ENCODE measurements at places on chromosomes 12 and 14. TPM values are rescaled to one million over a fixed set of nuclear protein-coding genes. Genes with fewer than 3 reads are reported as not detected.

DNA sequence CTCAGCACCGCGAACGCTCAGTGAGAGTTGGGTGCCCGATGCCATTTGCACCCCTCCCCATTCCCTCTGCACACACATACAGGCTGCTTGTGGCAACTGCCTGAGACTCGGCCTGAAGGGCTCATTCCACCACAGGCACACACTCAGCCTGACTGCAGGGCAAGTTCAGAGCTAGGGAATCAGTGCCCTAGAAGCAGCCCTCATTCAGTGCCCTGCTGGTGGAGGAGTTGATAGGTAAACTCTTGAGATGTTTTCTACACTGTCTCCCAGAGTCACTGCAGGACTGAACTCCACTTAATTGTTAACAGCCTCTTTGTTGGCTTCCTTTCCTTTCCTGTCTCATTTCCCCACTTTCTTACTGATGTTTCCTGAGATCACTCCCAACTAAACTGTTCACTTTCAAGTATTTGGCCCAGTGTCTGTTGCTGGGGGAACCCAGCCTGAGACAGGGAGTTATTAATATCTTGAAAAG lies 16.9 kb downstream of the PPP1R36 start:
- DNase-seq = no peak
- H3K27me3 ChIP-seq = no peaks in the 10 kb centered on the region
- H3K4me1 ChIP-seq = peaks cover 42% of the 10 kb centered on the region
- no peak overlapping the region for H3K27ac ChIP-seq

DNA sequence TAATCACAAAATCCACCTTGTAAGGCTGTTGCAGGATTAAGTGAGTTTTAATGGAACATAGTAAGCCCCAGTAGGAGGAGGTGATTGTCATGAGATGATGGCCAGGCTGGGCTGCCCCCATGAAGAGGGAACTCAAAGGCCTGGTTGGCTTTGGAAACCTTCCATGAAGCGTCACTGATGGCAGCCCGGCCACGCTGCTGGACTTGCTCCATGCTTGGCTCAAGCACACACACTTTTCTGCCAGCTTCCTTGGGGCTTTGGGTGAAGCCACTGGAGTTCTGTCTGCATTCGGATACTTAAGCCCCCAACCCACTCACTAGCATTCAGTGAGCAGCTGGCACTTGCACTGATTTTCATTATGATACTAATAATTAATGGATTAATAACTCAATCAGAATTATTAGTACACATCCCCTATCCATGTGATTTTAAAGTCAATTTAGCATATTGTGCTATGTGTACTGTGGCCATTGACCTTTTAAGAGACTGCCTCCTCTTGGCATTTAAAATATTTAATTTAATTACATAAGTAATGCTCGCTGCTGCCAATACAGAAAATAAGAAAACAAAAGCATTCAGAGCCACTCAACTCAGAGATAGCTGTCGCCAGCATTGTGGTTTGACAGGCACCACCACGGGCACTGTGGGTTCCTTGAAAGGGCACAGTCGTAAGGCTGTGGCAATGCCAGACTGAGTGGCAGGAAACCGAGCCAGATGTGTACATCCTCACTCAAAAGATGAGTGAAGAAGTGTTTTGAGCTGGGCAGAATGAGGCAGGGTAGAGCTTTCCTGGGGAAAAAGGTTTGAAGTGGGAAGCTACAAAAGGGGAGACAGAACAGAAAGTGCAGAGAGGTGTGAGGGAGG lies 15.9 kb downstream of the KRT85 start:
- no peaks in the 10 kb centered on the region for H3K36me3 ChIP-seq
- no peak for DNase-seq
- H3K27me3 ChIP-seq = no peaks in the 10 kb centered on the region

DNA sequence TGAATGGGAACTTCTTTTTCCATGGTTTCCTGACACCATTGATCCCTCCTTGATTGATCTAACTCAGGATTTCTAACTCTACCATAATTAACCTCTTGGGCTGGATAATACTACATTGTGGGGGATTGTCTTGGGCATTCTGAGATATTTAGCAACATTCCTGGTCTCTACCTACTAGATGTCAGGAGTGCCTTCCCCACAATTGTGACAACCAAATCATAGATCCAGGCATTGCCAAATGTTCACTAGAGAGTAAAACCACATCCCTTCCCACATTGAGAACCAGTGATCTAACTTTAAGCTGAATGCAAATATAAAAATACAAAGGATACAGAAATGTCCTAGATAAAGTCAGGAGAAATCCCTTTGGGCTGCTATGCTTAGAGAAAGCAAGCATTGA lies 36.9 kb upstream of the CCDC198 start:
- no peak for DNase-seq
- no peak overlapping the region for H3K4me3 ChIP-seq
- no peaks in the 10 kb centered on the region for H3K36me3 ChIP-seq
- H3K4me1 ChIP-seq = no peaks in the 10 kb centered on the region
- H3K27me3 ChIP-seq = no peaks in the 10 kb centered on the region

- no peaks in the 10 kb centered on the region for H3K27me3 ChIP-seq
- peak overlapping the region; percentile 90 for H3K27ac ChIP-seq
- peaks cover 50% of the 10 kb centered on the region for H3K4me1 ChIP-seq
- H3K36me3 ChIP-seq = no peaks in the 10 kb centered on the region
- H3K4me3 ChIP-seq = no peak overlapping the region
Observed at GRCh38 chr14:71143381-71144290, 236.4 kb downstream of the PCNX1 start.

DNA sequence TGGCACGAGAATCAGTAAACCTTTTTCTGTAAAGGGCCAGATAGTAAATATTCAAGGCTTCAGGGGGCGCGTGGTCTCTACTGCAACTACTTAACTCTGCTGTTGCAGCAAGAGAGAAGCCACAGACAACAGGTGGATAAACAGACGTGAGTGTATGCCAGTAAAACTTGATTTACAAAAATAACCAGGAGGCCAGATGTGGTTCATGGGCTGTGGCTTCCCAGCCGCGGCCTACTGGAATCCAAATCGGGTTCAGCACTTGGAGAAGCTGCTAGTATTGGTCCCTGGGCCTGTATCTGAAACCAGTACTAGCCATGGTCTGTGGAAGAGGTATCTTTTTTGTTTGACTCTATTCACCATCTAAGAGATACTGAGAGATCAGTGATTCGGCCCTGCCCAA lies 13.3 kb downstream of the PPP2R5C start:
- DNase-seq = no peak
- no peaks in the 10 kb centered on the region for H3K36me3 ChIP-seq
- H3K27me3 ChIP-seq = no peaks in the 10 kb centered on the region

- H3K27me3 ChIP-seq = no peaks in the 10 kb centered on the region
- no peak overlapping the region for H3K27ac ChIP-seq
- H3K4me1 ChIP-seq = no peaks in the 10 kb centered on the region
- DNase-seq = no peak
- H3K4me3 ChIP-seq = no peak overlapping the region
Observed at GRCh38 chr12:50961708-50962107, 9.4 kb downstream of the HIGD1C start.

GRCh38 chr12:77354766-77355362 lies 289.5 kb upstream of the E2F7 start:
- no peak overlapping the region for H3K27ac ChIP-seq
- no peaks in the 10 kb centered on the region for H3K4me1 ChIP-seq
- DNase-seq = no peak
- H3K36me3 ChIP-seq = no peaks in the 10 kb centered on the region

- H3K4me3 ChIP-seq = no peak overlapping the region
- H3K27ac ChIP-seq = no peak overlapping the region
- no peaks in the 10 kb centered on the region for H3K4me1 ChIP-seq
Observed at GRCh38 chr12:98408681-98409080, 106.7 kb upstream of the TMPO start.

Gene SLC39A2
- 0.68 TPM for total RNA-seq

Gene SLC5A8
- total RNA-seq = not detected

Gene SLC25A47
- total RNA-seq = not detected

GRCh38 chr14:105051182-105052109 lies 13.8 kb downstream of the GPR132 start:
- no peak overlapping the region for H3K4me3 ChIP-seq
- H3K27me3 ChIP-seq = no peaks in the 10 kb centered on the region
- H3K27ac ChIP-seq = no peak overlapping the region
- DNase-seq = no peak
- peaks cover 18% of the 10 kb centered on the region for H3K4me1 ChIP-seq
- H3K36me3 ChIP-seq = no peaks in the 10 kb centered on the region

- peaks cover 19% of the 10 kb centered on the region for H3K27me3 ChIP-seq
- no peaks in the 10 kb centered on the region for H3K4me1 ChIP-seq
- H3K27ac ChIP-seq = no peak overlapping the region
- H3K36me3 ChIP-seq = no peaks in the 10 kb centered on the region
Observed at GRCh38 chr14:92310776-92311375, 12.1 kb upstream of the SLC24A4 start.

Gene FAM186B
- 1.7 TPM for total RNA-seq

Gene SERPINA1
- total RNA-seq = not detected

Gene LHX5
- total RNA-seq = 0.65 TPM

GRCh38 chr12:69083689-69084088 lies 150.7 kb upstream of the CPM start:
- no peak for DNase-seq
- no peak overlapping the region for H3K27ac ChIP-seq

DNA sequence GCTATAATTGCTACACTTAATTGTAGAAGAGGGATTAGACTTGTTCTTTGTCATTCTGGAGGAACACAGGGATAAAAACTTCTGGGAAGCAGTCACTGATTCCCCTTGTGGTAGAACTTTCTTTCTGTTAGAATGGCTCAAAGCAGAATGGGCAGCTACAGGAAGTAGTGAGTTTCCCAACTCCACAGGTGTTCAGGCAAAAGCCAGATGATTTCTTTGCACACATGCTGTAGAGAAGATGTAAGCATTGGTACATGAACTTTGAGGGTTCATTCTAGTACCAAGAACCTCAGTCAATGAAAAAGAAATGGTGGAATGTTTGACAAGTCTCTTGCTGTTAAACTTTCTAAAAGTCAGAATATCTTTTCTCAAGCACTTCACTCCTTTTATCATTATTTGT lies 4.3 kb downstream of the NDUFA9 start:
- H3K36me3 ChIP-seq = peaks cover 35% of the 10 kb centered on the region
- H3K4me3 ChIP-seq = no peak overlapping the region
- no peak for DNase-seq
- peaks cover 12% of the 10 kb centered on the region for H3K4me1 ChIP-seq

Gene C12orf42
- total RNA-seq = not detected

DNA sequence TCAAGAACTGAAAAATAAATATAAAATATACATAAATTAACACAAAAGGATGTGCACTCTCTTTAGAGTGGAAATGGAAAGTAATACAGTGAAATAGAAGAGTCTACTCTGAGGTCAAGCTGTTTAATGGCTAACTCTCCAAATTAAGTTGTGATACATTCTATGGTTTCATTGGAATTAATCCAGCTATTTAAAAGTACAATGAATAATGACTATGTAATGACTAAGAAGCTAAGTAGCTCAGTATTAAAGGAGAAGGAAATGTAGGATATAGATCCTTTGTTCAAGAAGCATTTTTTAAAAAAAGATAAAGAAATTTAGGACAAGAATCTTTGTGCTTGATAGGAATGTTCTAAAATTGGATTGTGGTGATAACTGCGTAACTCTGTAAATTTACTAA lies 85.3 kb downstream of the LRP6 start:
- H3K36me3 ChIP-seq = peaks cover 11% of the 10 kb centered on the region
- H3K4me1 ChIP-seq = no peaks in the 10 kb centered on the region
- H3K4me3 ChIP-seq = no peak overlapping the region
- no peak overlapping the region for H3K27ac ChIP-seq
- no peak for DNase-seq
- H3K27me3 ChIP-seq = no peaks in the 10 kb centered on the region

Gene SPTB
- 1.5 TPM for total RNA-seq

DNA sequence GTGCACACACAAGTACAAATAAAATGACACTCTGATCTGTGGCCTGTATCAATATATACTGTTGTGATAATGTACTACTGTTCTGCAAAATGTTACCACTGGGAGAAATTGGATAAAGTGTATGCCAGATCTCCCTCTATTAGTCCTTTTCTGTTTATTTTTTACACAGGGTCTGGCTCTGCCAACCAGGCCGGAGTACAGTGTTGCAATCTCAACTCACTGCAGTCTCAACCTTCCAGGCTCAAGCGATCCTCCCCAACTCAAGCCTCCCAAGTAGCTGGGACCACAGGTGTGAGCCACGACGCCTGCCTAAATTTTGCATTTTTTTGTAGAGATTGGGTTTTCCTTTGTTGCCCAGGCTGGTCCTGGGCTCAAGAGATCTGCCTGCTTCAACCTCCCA lies 1.9 kb downstream of the NT5DC3 start:
- no peak for DNase-seq
- H3K27me3 ChIP-seq = no peaks in the 10 kb centered on the region
- H3K4me3 ChIP-seq = peak overlapping the region; percentile 85
- no peak overlapping the region for H3K27ac ChIP-seq
- H3K4me1 ChIP-seq = peaks cover 31% of the 10 kb centered on the region
- H3K36me3 ChIP-seq = no peaks in the 10 kb centered on the region

Gene P2RX2
- total RNA-seq = not detected

DNA sequence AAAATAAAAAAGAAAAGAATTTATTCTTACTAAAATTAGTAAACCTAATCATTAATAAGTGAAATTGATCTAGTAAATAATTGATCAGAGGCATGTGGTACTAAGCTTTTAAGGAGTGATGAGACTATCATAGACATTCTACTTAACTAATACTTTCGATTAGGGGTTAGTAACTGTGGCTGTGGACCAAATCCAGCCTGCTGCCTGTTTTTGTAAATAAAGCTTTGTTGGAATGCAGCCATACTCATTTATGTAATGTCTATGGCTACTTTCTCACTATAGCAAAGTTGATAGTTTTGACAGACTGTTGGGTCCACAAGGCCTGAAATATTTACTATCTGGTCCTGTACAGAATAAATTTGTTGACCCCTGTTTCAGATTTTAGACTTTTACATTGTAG lies 63.2 kb downstream of the PLEKHA5 start:
- H3K27ac ChIP-seq = no peak overlapping the region
- H3K4me3 ChIP-seq = no peak overlapping the region
- no peaks in the 10 kb centered on the region for H3K27me3 ChIP-seq
- no peak for DNase-seq
- no peaks in the 10 kb centered on the region for H3K4me1 ChIP-seq

DNA sequence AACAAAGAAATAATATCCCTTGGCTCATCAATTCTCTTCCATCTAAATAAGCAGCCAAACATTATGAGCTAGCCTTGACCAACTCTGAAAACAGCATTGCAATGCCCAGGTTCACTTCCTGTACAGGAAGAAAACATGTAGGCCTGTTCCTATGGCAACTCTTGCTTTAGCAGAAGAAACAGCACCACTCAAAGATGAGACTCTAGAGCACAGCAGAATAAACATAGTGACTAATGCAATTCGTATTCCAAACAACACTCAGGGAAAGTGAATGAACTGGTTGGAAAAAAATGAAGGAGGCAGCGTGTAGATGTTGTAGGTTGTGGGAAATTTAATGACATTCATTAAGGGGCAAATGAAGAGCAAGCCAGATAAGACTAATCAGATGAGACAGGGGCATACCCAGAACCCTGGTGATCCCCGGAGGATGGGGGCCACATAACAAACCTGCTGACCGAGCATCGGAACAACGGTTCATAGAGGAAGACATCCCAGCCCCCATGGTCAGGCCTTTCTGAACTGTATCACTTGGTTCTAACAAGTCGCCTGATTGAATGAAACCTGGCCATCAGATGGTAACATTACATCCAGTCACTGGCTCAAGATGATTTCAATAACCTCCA lies 9.0 kb downstream of the ARHGDIB start:
- H3K27ac ChIP-seq = peak overlapping the region; percentile 83
- 0 out of 2 replicates have a peak overlapping the region, but pooled peaks have one; percentile 0 for H3K4me3 ChIP-seq
- peak; percentile 64 for DNase-seq
- no peaks in the 10 kb centered on the region for H3K27me3 ChIP-seq
- peaks cover 72% of the 10 kb centered on the region for H3K4me1 ChIP-seq
- H3K36me3 ChIP-seq = peaks cover 32% of the 10 kb centered on the region

GRCh38 chr14:103361867-103362266 lies 23.3 kb upstream of the MARK3 start:
- peak overlapping the region; percentile 86 for H3K27ac ChIP-seq
- H3K4me1 ChIP-seq = peaks cover 26% of the 10 kb centered on the region
- peak overlapping the region; percentile 4 for H3K4me3 ChIP-seq
- no peaks in the 10 kb centered on the region for H3K27me3 ChIP-seq

Gene SNX6
- total RNA-seq = 43.0 TPM

Gene SMIM10L1
- 7.9 TPM for total RNA-seq

Gene CPNE6
- total RNA-seq = not detected
